Small intestine (tissue), 16 donors: ENCODE measurements at places on chromosomes 4 and X. TPM values are rescaled to one million over a fixed set of nuclear protein-coding genes. Genes with fewer than 3 reads are reported as not detected.

Gene C4orf51
- polyA plus RNA-seq = not detected

Gene DDX53
- polyA plus RNA-seq = not detected

Gene ZNF141
- 3.4 TPM for polyA plus RNA-seq

Gene DYNLT3
- 9.2 TPM for polyA plus RNA-seq

Gene FRMD7
- not detected for polyA plus RNA-seq
